NCI-H446 (cell line): ENCODE measurements at places on chromosomes 1 and 21.

DNA sequence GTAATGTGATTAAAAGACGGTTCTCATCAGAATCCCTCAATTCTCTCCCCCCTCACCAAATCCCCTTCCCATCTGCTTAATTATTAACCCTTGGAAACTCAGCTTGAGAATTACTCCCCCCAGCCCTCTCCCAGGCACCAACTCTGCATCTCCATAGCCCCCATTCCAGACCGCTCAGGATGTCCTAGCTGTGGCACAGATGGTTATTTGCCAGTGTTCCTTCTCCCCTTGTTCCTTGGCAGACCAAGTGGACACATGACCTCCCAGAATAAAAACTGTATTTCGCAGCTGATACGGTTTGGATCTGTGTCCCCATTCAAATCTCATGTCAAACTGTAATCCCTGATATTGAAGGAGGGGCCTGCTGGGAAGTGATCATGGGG is 14.6 kb downstream of the HENMT1 start:
- DNase-seq: no peak

GRCh38 chr1:52913014-52913413 is 8.5 kb downstream of the ECHDC2 start:
- no peak for DNase-seq

DNA sequence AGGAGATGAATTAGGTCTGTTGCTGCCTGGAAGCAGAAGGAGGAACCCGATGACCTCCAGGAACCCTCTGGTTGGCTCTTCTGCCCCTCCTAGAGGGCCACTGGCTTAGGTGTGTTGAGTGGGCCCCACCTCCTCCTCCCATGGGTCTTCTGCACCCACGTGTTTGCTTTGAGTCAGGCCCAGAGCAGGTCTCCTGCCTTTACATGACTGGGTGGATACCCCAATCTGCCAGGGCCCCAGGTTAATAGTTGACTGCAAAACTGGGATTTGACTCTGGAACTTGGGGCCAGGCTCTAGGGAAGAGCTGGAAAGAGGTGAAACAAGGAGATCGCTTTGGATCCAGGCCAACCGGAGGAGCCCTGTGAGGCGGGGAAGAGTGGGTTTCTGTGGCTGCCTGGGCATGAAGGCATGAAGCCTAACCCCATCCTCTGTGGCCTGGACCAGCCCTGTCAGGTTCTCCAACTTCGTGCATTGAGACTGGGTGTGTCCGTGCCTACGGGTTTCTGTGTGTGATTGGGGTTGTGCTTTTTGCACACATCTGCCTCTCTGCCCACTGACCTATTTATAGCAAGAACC is 7.8 kb upstream of the LAD1 start:
- no peak for DNase-seq

GRCh38 chr1:156627313-156627880 is 8.2 kb downstream of the HAPLN2 start:
- peak; percentile 13 for DNase-seq

GRCh38 chr1:65904681-65905083 is 112.0 kb downstream of the PDE4B start:
- peak; percentile 9 for DNase-seq

DNA sequence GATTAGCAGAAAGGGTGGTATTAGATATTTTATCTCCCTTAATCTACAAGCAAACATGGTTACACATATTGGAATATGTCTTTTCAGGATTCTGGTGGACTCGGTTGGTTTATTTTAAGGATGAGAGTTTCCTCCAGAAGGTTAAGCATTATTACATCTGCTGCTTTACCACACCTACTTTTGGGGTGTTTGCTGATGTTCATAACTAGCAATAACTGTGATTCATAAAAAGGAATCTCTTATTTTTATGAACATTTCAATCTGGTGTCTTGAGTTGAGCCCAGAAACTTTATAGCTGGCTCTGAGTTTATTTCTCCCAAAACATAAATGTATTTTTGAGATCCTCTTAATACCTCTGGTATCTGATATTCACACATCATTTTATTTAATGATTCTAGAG is 82.7 kb downstream of the LRRC8D start:
- DNase-seq: no peak

- DNase-seq: no peak
These were observed 42.8 kb downstream of the C8A start for GRCh38 chr1:56897150-56898004.

DNA sequence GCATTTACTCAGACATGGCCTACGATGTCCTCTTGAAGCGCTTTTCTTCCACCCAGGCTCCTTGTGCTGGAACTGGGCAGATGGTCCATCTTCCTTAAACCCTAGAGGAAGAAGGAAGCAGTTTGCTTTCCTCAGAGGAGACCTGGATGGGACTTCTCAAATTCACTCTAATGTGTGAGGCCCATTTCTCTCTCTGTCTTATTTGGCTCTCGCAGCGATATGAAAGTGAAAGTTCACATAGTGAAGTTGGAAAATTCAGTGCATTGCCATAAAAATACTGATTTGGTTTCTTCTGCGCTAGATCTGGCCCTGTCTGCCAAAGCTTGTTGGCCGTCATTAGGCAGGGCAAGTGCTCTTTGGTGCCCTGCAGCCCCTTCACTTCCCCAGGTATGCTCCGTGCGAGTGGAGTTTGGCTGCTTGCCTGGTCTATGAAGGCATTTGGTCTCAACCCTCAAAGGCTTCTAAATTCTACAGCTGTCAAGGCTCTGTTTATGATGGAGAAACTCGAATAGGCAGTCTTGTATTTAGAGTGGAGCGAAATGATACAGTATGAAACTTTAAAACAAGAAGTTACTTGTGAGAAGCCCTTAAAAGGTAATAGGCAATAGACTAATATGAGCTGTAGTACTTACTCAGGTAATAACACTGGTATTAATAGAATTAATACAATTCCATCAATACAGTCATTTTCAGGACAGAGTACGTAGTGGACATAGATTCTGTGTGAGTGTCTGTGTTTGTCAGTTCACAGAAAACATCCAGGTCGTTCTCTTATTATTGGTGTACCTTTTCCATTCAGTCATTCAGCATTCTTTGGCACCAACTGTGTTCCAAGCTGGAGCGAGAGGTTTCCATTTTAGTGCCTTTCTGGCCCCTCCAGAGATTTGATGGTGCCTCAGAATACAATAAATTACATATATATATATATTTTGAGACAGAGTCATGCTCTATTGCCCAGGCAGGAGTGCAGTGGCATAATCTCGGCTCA is 20.5 kb downstream of the SZRD1 start:
- DNase-seq: no peak

DNA sequence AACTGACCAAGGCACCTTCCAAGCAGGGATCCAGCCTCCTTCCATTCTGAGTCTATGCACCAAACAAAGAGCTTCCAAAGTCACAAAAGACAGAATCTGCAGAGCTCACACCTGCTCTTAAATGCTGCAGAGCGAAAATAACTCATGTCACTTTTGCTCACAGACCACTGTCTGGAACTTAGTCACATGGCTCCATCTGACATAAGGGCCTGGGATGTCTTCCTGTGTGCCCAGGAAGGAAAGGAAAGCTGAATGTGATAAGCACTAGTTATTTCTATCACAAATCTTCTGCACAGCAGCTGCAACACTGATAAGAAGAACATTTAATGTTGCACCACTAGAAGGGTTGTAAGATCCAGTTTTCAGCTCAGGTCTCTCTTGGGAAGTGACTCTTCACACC is 39.5 kb upstream of the SGIP1 start:
- no peak for DNase-seq

GRCh38 chr1:65362545-65362944 is 53.2 kb downstream of the DNAJC6 start:
- no peak for DNase-seq

DNA sequence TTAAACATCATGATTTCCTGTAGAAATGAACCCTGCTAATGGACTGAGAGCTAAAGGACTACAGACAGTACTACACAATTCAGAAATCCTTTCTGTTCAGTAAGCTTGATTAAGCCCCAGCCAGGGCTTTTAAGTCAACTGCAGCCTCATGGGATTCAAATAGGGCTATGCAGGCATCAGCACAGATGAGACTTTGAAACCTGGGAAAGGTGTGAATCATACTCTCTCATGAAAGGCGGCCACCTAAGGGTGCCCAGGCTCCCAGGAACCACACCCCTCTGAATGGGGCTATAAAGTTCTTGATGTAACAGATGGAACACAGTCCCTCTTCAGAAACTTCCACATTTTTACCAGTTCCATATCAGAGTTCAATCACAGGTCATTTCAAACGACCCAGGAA is 7.6 kb downstream of the SIPA1L2 start:
- no peak for DNase-seq

DNA sequence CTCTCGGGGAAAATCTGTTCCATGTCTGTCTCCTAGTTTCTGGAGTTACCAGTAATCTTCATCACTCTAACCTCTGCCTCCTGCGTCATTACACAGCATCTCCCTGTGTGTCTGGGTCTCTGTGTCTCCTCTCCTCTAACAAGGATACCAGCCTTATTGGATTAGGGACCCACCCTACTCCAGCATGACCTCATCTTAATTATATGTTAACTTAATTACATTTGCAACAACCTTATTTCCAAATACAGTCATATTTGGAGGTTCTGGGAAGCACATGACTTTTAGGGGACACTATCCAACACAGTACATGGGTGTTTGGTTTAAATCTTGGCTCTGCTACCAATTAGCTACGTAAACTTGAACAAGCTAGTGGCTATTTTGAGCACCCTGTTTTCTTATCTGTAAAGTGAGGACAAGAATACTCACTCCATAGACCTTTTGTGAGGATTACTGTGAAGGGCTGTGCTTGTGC is 83.9 kb upstream of the SGIP1 start:
- no peak for DNase-seq

- DNase-seq: no peak
These were observed 297.3 kb downstream of the NFIA start for GRCh38 chr1:61379693-61380092.

DNA sequence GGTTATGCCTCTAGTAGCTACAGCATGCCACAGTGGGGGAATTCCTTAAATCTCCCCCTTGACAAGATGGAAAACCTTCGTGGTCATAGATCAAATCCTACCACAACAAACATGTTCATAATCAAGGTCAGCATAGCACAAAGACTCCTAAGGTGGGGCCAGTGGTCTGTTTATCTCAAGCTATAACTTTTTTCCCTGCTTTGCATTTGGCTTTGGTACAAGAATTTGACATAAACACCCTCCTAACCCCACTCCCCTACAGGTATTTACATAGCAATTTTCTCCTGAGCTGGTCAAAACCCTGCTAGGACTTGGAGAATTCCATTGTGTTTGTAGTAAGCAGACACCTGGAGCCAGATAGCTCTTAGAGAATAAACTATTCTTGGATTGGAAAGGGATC is 58.5 kb downstream of the HIVEP3 start:
- no peak for DNase-seq

DNA sequence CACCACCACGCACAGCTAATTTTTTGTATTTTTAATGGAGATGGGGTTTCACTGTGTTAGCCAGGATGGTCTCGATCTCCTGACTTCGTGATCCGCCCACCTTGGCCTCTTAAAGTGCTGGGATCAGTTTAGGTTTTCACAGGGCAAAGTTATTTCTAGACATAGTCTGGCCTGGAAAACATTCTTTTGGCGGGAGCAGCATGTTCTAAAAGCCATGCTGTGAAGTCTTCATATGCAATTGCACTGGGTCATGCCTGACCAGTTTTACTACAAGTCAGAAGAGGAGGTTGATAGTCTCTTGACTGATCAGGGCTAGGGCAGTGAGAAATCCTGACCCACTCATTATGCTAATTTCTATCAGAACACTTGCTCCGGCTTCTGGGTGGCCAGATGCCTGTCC is 131.6 kb upstream of the POU3F1 start:
- DNase-seq: no peak

DNA sequence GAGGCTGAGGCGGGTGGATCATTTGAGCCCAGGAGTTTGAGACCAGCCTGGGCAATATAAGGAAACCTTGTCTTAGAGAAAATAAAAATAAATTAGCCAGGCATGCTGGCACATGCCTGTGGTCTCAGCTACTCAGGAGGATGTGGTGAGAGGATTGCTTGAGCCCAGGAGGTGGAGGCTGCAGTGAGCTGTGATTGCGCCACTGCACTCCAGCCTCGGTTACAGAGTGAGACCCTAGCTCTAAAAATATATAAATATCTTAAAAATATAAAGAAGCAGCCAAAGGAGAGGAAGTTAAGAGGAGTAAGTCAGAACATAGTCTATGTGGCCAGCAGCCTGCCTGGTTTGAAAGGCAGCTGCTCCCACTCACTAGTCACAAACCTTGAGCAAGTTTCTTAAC is 4.5 kb upstream of the IL10RB start:
- no peak for DNase-seq

- DNase-seq: peak; percentile 63
These were observed 1.8 kb downstream of the ARPC5 start for GRCh38 chr1:183633676-183634343.

GRCh38 chr1:150151291-150152181 is 1.8 kb downstream of the PLEKHO1 start:
- DNase-seq: no peak

- no peak for DNase-seq
These were observed 92.9 kb downstream of the UBIAD1 start for GRCh38 chr1:11365744-11366387.

DNA sequence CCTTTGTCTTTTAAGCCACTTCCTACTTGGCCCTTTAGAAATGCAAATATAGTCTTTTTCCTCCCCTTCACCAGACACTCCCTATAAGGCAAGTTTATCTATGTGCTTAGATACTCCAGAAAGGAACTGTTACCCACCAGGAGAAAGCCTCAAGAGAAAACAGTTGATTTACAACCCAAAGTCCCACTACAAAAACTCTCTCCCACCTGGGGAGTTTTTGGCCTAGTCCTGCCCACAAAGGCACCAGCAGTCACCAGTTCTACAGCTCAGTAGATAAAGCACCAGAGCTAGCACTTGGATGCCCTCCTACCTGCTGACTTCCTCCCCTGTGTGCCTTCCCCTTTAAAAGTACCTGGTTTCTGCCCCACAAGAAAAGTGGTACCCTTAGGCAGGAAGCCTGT is 27.7 kb upstream of the HAO2 start:
- DNase-seq: no peak

DNA sequence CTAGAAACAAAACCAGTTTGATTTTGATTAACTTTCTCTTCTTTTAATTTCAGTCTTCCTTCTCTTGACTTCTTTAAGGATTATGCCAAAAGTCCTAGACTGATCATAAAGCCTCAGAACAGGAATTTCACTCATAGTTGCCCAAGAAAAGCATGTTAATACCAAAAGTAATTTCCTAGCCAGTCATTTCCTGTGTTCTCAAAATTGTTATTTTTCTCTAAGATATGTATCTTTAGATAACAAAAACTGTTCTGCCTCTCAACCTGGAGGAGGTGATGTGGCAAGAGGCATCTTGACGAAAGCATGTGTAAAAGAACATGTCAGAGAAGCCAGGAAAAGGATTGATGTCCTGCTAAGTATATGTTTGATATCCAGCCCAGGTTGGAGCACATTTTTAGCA is 78.0 kb upstream of the IPO9 start:
- DNase-seq: no peak

GRCh38 chr1:24341260-24341659 is 22.1 kb downstream of the GRHL3 start:
- no peak for DNase-seq

GRCh38 chr1:65417729-65418128 is 2.7 kb upstream of the LEPR start:
- no peak for DNase-seq

- no peak for DNase-seq
These were observed 25.9 kb downstream of the GREM2 start for GRCh38 chr1:240586006-240586405.

- no peak for DNase-seq
These were observed 88.8 kb upstream of the ETS2 start for GRCh38 chr21:38716942-38717341.
